Cerebellar nuclear complex (tissue), 1 donor: ENCODE measurements at places on chromosomes 1 and 21.

DNA sequence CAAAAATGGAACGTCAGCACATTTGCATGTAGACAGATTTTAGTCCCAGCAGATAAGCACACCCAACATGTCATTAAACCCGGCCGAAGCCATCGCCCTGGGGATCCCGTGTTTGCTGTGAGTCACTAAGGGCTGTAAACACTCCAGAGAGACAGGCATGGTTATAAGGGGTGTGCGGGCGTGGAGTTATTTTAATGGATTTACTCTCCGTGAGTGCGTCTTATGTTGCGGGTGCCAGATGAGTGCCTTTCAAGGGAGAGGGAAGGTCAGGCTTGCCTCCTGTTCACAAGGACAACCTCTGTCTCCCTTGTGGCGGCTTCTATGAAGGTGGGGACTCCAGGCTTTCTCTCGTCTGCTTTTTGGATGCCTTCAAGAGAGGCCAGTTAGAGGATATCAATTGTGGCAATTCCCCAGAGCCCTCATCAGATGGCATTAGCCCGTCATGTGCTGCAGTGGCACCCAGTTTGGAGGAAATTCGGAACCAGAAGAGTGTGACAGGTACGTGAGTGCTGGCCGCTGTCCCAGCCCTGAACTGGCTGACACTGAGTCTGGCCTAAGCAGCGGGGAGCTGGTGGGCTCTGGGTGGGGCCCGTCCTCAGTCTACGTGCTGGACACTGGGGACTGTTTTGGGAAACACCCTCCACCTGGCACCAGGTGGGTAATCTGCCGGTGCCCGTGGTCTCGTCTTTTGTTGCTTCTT lies 223.8 kb upstream of the TMEM51 start:
- DNase-seq, result no peak

GRCh38 chr1:214296860-214297745 lies 16.1 kb downstream of the SMYD2 start:
- no peak for DNase-seq

DNA sequence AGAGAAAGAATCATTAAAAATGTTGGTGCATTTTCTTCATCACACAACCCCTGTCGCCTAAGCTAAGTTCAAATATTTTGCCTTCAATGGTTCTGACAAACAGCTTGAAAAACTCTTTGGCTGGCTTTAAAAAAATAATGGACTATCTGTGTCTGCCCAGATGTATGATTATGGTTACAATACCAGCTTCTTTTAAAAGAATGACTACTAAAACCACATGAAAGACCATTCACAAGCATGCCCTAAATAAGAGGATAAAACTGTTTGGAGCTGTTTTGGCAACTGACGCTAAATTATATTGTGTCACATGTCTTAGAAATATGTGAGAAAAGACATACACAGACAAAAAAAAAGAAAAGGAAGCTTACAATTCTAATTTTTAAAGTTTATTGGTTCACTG lies 23.7 kb upstream of the PLPPR4 start:
- no peak for DNase-seq

DNA sequence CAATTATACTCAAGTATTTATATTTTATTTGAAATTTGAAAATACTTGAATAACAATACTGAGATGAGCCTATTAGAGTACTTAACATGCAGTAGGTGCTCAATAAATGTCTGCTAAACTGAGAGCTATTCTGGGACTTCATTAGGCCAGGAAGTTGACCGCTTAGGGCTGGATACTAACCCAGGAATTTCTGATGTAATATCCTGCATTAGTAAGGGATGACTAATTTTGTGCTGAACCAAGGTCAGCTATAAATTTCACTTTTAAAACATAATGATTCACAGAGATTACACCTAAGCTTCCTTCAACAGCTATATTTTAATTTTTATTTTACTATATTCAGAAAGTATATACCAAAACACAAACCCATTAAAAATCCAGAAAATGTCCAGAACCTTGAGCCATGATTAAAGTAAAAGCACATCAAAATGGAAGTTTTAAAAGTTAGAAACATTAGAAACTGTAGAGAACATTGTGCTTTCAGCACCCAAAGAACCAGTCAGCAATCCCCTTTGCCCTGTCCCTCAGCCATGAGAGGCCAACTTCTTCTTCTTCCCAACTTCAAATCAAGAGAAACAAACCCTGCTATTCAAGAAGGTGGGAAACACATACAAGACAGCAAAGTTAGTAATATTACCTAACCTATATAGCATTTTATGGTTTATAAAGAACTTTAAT lies 35.4 kb downstream of the WNT2B start:
- no peak for DNase-seq

- DNase-seq, result no peak
These were observed 22.6 kb downstream of the GPR157 start for GRCh38 chr1:9106286-9106685.

- no peak for DNase-seq
These were observed 21.1 kb upstream of the GPR88 start for GRCh38 chr1:100516857-100517256.

- DNase-seq, result no peak
These were observed 791 bp upstream of the MAST2 start for GRCh38 chr1:45802343-45803298.

DNA sequence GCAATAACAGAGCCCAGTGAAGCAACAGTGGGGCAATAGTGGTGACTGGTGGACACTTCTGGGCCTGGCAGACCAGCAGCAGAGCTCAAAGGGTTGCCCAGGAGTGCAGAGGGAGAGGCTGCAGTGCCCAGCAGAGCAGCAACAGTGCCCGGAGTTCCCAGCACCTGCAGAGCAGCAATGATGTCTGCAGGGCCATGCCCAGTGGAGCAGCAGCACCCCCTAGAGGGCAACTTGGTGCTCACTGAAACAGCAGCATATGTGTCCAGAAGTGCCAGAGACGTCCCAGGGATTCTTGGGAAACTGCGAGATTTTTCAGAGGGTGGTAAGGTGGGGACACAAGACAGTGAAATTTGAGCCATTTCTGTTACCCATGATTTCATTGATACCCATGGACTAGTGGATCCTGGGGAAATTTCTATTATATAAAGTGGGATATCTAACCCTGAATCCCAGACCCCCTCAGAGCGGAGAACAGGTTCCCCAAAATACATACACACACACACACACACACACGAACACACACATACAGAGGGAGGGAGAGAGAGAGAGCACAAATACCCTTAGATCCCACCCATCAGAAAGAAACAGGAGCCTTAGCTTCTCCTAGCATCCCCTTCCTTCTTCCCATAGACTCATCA lies 156.9 kb upstream of the GJB5 start:
- no peak for DNase-seq

GRCh38 chr1:223670458-223671159 lies 5.1 kb upstream of the CAPN8 start:
- DNase-seq, result no peak

DNA sequence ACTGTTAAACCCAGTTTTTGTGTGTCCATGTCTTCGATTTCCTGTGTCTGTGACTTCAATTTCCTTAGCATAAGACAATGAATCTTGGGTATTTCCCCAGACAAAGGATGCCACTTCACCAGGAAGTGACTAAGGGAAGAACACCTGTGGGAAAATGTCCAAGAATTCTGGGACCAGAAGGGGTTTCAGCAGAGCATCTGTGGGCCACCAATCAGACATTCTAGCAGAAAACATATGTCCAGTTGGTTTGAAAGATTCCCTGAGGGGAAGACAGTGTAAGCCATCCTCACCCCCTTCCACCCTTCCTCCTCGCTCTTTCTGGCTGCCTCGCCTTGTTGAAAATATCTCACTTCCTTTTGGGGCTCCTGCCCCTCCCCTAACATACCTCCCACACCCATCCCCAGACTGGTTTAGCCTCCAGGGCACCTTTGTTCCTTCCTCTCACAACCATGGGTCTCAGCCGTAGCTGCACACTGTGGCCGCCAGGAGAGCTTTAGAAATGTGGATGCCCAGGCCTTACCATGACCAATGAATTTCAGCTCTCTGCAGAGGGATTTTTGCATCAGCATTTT lies 25.5 kb upstream of the IFNAR1 start:
- no peak for DNase-seq

GRCh38 chr1:15436881-15437442 lies 1.3 kb upstream of the CTRC start:
- no peak for DNase-seq

DNA sequence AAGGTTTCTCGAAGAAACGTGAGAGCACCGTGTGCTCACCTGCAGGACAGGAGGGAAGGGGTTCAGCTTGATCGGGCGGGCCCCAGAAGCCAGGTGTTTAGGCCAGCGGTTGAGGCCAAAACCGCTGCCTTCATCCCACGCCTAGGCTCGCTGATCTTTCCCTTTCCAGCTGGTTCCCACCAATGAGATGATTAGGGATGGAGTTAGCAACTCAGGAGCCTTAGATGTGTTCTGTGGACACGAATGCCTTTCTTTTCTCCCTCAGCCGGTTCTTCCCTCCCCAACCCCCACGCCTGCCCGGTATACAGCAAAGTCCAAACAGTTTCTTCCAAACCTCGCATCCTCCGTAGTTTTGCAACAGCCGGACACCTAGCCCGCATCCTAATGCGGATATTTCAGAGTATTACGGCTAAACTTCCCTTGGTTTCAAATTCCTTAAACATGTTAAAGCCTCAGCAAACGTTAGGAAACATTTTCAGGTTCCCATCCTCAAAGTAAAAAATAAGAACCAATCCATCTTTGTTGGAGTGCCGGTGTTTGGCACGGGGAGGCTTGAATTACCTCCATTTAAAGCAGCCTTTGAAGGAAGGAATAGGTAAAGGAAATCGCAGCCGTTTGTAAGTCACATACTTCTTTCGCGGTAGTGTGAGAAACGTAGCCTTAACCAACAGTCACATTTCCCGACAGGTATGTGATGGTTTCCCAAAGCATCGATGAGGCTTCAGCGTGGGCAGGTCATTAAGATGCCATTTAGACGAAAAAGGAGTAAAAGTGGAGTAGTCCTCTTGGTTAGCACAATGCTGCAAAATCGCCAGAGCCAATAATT lies 1.1 kb downstream of the LRRC8C start:
- no peak for DNase-seq

DNA sequence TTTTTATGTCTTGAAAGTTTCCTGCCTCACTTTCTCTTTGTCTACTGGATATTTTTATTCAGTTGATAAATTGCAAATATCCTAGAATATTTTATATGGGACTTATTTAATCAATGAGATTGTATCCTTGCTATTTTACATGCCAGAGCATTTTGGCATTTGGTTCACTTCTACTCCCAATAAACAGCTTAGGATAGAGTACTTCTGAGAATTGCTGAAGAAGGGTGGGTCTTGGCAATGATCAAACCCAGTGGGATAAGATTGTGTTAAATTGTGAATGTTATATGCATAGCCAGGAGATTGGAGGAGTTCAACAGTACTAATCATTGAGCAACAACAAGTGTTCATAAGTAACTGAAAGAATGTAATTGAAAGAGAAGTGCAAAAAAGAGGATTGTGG lies 60.1 kb downstream of the SDCCAG8 start:
- no peak for DNase-seq

DNA sequence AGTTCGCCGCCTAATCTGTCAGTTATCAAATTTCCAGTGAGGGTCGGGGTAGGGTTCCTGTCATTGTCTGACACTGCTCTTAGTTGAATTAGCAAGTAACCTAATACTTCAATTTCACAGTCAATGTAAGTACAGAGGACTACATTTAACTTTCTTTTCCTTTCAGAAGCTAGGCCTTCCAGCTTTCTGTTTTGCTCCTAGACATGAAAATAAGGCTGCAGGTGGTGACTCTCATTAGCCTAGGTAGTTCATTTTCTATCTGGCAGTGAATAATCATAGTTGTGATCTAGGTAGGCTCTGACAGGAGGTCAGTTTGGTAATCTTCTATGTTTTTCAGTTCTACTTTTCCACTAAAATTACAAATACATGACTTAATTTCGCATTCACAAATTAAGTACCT lies 783.1 kb downstream of the MRPL39 start:
- DNase-seq, result no peak

GRCh38 chr1:171841050-171841910 lies at the start of gene DNM3:
Gene DNM3, plus strand, starts transcription at chr1:171841498. Its CDS starts 159 bp downstream, at chr1:171841657.
- DNase-seq, result peak; percentile 38

DNA sequence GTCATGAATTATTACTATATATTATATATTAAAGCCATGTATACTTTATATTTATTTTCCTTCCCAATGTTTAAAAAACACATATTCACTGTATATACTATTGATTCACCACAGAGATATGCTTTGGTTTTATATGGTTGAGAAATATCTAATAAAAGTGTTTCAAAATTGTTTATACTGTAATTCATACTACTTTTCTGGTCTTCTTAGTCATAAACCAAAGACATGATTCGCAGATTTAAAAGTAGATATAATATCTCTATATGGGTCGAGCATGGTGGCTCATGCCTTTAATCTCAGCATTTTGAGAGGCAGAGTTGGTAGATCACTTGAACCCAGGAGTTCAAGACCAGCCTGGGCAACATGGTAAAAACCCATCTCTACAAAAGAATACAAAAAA lies 738.4 kb downstream of the USP25 start:
- DNase-seq, result no peak

DNA sequence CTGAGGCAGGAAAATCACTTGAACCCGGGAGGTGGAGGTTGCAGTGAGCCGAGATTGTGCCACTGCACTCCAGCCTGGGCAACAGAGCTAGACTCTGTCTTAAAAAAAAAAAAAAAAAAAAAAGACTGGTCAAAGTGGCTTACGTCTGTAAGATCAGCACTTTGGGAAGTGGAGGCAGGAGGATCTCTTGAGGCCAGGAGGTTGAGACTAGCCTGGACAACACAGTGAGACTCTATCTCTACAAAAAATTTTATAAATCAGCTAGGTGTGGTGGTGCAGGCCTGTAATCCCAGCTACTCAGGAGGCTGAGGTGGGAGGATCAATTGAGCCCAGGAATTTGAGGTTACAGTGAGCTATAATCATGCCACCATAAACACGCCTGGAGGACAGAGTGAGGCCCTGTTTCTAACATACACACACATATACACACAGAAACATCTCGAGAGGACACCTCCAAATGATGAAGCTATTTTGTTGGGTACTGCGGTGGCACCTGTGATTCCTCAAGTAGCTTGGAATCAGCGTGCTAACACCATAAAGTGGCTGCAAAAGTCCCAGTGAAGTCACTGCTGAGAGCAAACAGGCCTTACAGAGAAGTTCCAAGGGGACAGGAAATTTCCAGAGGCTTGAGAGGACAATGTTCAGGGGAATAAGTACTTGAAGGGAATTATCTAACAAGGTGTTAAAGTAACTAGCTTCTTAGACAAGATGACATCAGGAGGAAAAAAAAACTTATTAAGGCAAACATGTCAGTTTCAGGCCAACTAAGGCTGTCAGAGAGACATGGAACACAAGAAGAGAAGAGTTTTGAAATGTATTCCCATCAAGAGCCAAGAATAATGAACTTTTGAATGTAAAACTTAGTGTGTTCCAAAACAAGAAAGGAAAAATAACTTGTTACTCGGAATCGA lies 1.3 kb downstream of the NADK start:
- DNase-seq, result no peak

DNA sequence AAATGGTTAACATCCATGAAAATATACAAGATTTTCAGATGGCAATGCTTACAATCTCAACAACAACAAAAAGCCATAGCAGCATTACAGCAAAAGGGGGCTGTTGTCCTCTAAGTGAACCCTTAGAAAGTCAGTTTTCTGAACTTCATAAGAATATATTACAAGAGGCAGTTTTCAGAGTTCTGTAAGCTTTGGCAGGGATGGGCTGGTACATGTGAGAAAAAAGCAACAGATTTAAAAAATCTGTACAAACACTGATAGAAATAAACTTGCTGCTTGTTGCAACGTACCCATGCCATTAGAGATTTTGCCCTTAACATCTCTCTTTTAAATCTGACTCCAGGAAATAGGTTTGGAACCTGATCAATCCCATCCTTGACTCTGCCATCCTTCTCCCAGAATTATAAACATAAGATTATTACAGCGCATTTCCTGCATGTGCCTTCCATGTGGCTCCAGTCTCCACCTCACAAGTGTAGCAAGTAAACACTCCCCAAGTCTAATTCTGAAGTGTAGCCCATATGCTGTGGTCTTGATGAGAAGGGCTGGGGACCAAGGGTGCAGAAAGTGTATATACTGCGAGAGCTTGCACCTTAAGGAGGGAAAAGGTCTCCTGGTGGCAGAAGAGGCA lies 101.4 kb upstream of the TSPAN2 start:
- no peak for DNase-seq
